ENCODE measurements at places on chromosomes 7 and 10.

- ATAC-seq, result no peak
Measured at GRCh38 chr10:123703195-123703790, 37.1 kb downstream of the GPR26 start.

DNA sequence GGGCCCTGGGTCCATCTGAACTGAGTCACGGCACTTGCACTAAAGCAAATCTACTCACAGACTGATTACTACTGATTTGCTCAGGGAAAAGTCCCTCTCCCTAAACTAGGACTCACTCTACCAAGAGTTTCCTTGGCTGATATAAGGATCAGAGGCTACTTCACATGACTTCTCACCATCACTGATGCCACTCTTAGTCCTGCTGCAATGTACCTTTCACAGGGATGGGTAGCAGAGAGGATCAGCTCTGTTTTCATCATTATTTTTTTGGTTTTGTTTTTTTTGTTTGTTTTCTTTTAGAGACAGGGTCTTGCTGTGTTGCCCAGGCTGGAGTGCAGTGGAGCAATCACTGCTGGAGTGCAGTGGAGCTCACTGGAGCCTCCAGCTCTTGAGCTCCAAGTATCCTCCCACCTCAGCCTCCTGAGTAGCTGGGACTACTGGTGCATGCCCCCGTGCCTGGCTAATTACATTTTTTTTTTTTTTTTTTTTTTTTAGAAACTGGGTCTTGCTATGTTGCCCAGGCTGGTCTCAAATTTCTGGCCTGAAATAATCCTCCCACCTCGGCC is 200.6 kb downstream of the JCAD start:
- ATAC-seq, result no peak

- ATAC-seq, result no peak
Measured at GRCh38 chr7:101957744-101958525, 140.5 kb downstream of the CUX1 start.

GRCh38 chr7:94706996-94707740 is 51.2 kb upstream of the SGCE start:
- no peak for ATAC-seq

DNA sequence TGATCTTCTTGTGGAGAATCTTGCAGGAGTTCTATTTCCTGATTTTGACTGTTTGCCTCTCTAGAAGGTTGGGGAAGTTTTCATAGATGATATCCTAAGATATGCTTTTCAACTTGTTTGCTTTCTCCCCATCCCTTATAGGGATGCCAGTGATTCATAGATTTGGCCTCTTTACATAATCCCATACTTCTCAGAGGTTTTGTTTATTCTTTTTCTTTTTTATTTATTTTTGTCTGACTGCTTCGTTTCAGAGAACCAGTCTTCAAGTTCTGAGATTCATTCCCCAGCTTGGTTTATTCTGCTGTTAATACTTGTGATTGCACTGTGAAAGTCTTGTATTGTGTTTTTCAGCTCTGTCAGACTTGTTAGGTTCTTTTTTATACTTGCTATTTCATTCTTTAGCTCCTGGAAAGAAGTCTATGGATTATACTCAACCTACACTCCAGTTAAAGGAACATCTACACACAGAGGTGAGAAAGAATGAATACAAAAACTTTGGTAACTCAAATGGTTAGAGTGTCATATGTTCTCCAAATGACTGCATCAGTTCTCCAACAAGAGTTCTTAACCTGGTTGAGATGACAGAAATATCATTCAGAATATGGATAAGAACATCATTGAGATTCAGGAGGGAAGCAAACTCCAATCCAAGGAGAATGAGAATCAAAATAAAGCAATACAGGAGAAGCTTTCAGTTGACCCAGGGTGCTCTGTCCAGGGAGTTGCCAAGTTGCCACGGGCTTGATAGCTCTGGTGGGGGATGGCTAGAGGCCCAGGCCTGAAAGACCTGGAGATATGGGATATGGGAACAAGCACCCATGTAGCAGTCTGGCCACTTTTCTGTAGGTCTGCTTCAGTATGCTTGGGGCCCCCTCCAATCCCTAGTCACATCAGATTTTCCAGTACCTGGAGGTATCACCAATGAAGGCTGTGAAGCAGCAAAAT is 150.3 kb downstream of the AHR start:
- ATAC-seq, result no peak

- no peak for ATAC-seq
Measured at GRCh38 chr7:2628130-2628482, 3.7 kb upstream of the TTYH3 start.

DNA sequence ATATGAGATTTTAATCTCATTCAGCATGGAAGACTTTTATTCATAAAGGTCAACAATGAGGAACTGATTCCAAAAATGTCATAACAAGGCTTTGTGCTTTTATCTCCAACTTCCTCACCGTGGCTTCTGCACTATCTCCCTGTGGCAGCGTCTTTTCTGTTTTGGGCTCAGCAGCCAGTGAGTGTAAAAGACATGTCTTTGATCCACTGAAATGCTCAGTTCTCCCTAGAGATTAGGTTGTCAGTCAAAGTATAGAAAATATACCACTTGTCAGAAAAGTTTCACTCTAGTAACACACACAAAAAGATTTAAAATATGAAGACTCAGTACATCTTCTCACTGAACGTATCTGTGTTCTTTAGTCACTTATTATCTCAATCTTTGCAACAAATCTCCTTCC is 901.8 kb upstream of the ZWINT start:
- no peak for ATAC-seq

- ATAC-seq, result no peak
Measured at GRCh38 chr10:62528441-62528840, 154.3 kb downstream of the ZNF365 start.

- ATAC-seq, result no peak
Measured at GRCh38 chr7:17139081-17139480, 159.4 kb upstream of the AHR start.

- no peak for ATAC-seq
Measured at GRCh38 chr10:50312464-50313437, 61.4 kb upstream of the ASAH2 start.

All from motor neuron (in vitro differentiated cells).